ENCODE measurements at places on chromosomes 6 and 20. TPM values are rescaled to one million over a fixed set of nuclear protein-coding genes. Genes with fewer than 3 reads are reported as not detected.

Gene TREM1
- total RNA-seq: not detected

Gene LRRN4
- total RNA-seq: not detected

Gene ECT2L
- not detected for total RNA-seq

Gene CPNE5
- total RNA-seq: 15.2 TPM

Gene MCCD1
- total RNA-seq: not detected

Gene POU3F2
- total RNA-seq: not detected

Gene CD109
- 15.4 TPM for total RNA-seq

Gene TRIM10
- total RNA-seq: not detected

Gene LAMA2
- 25.0 TPM for total RNA-seq

Gene R3HDML
- not detected for total RNA-seq

Gene TBPL1
- 18.0 TPM for total RNA-seq

Gene IMPG1
- total RNA-seq: not detected

Gene POPDC3
- total RNA-seq: 0.19 TPM

Gene UST
- 3.4 TPM for total RNA-seq

Gene ID4
- 3.7 TPM for total RNA-seq

Gene FABP7
- not detected for total RNA-seq

Gene ZNF133
- 15.4 TPM for total RNA-seq

Gene JPH2
- total RNA-seq: 0.09 TPM

Gene PRL
- not detected for total RNA-seq

Gene SPEF1
- total RNA-seq: 0.09 TPM

Gene DOK5
- 0.36 TPM for total RNA-seq

Gene TTLL9
- total RNA-seq: not detected

Gene CUL9
- total RNA-seq: 30.1 TPM

Gene SEL1L2
- total RNA-seq: not detected

Gene KIF6
- not detected for total RNA-seq

Gene GNAS-AS1
- 0.85 TPM for total RNA-seq

Gene DUSP15
- not detected for total RNA-seq

Gene SAMD10
- total RNA-seq: 2.2 TPM

Gene PROKR2
- total RNA-seq: not detected

Gene NFKBIL1
- total RNA-seq: 24.7 TPM

Gene SLC29A1
- total RNA-seq: 63.9 TPM

Gene PBX2
- 42.5 TPM for total RNA-seq

Gene GSTA2
- not detected for total RNA-seq

Gene KCNS1
- under 0.01 TPM for total RNA-seq

Gene UFL1
- 16.5 TPM for total RNA-seq

Gene PSORS1C2
- total RNA-seq: not detected

Gene SAMD5
- total RNA-seq: 1.2 TPM

Gene PPP1R3G
- 1.2 TPM for total RNA-seq

Gene FGD2
- total RNA-seq: not detected

Gene GHRH
- not detected for total RNA-seq

Gene CTAGE9
- total RNA-seq: not detected

Gene ZNF391
- 0.66 TPM for total RNA-seq

Gene WASF1
- total RNA-seq: 5.3 TPM

Gene RUNX2
- not detected for total RNA-seq

Gene YWHAB
- total RNA-seq: 112 TPM

Gene CEP43
- 19.1 TPM for total RNA-seq

Gene OR2J3
- total RNA-seq: not detected

Gene TMC2
- not detected for total RNA-seq

Gene SIRPA
- total RNA-seq: 14.4 TPM

All from endothelial cell of coronary artery (primary cell).